A673 (cell line): ENCODE measurements at places on chromosomes 5 and 9. TPM values are rescaled to one million over a fixed set of nuclear protein-coding genes. Genes with fewer than 3 reads are reported as not detected.

- H3K4me1 ChIP-seq: no peaks in the 10 kb centered on the region
- no peak overlapping the region for H3K4me3 ChIP-seq
- no peak overlapping the region for H3K27ac ChIP-seq
These were observed 21.0 kb downstream of the DHX29 start for GRCh38 chr5:55286411-55286933.

DNA sequence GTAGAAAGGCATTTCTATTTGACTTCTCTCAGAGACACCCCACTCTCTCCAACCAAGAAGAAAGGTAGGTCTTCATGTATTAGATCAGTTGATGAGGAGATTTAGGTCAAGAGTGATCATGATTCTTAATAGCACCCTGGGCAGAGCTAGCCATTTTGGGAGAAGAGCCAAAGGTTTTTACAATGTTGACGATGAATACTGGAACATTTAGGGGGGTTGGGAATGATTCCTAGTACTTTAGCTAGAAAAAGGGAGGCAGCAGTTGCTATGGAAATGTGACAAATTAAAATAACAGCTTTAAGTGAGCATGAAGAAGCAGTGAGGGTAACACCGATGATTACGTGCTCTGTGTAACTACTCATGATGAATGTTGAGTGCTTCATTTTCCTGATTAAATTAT is 9.5 kb upstream of the RPS23 start:
- no peak overlapping the region for H3K27ac ChIP-seq
- no peak overlapping the region for H3K4me3 ChIP-seq
- no peaks in the 10 kb centered on the region for H3K4me1 ChIP-seq
- DNase-seq: no peak
- no peaks in the 10 kb centered on the region for H3K36me3 ChIP-seq

DNA sequence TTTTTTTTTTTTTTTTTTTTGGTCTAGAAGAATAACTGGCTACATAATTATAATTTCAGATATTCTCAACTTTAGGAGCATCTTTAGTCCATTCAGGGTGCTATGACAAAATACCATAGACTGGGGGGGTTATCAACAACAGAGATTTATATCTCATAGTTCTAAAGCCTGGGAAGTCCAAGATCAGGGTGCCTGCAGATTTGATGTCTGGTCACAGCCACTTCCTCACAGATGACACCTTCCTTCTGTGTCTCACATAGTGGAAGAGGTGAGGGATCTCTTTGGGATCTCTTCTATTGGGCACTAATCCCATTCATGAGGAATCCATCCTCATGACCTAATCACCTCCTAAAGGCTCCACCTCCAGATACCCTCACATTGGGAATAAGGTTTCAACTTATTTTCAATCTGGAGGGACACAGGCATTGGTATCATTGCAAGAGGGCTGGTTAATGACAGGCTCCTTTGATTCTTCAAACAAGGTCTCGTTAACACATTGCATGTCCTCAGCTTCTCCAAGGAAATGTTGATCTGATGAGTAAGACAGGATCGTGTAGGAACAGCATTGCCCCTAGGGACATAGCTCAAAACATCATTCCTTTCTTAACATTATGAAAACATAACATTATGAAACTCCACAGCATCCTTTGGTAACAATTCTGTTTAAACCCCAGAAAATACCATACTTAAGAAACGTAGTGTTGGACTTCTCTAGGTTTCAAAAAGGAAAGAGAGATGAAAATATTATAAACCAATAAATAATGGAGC is 372.4 kb downstream of the SEMA5A start:
- no peaks in the 10 kb centered on the region for H3K27me3 ChIP-seq
- DNase-seq: no peak
- no peak overlapping the region for H3K27ac ChIP-seq
- H3K4me3 ChIP-seq: no peak overlapping the region
- no peaks in the 10 kb centered on the region for H3K36me3 ChIP-seq
- H3K4me1 ChIP-seq: no peaks in the 10 kb centered on the region

DNA sequence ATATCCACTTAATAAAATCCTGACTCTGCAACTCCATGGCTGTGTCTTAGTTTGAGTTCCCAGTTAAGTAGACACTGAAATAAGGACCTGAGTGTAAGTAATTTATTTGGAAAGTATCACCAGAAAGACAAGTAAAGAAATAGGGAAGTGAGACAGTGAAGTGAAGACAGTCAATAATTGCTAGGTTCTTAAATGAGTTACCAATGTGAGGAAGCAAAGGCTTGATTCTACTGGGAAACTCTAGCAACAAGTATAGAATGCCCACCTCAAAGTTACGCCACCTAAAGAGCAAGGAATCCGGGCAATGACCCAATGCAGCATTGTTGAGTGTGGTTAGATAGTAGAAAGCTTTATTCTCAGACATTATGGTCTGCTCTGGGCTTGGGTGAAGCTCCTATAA is 383.9 kb downstream of the TLR4 start:
- H3K27me3 ChIP-seq: no peaks in the 10 kb centered on the region
- no peak overlapping the region for H3K4me3 ChIP-seq
- DNase-seq: no peak
- no peak overlapping the region for H3K27ac ChIP-seq
- H3K36me3 ChIP-seq: no peaks in the 10 kb centered on the region
- H3K4me1 ChIP-seq: no peaks in the 10 kb centered on the region

DNA sequence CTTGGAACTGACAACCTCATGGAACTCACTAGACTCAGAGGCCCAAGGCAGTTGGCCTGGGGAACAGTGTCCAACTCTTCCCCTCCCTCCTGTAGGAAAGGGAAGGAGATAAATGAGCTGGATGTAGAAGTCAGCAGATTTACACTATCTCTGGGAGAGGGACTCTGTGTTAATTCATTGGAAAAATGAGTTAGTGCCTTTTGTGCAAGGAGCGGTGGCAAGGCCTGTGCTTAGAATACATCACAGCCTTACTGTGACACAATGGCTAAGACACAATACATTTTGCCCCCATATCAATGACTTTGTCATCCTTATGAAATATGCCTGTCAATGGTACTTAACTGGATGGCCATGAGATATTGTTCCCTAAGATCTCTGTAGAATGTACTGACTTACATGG is 28.0 kb upstream of the FAM240B start:
- no peaks in the 10 kb centered on the region for H3K36me3 ChIP-seq
- no peak overlapping the region for H3K27ac ChIP-seq
- no peak for DNase-seq
- no peaks in the 10 kb centered on the region for H3K27me3 ChIP-seq

- H3K36me3 ChIP-seq: peaks cover 2% of the 10 kb centered on the region
- peaks cover 6% of the 10 kb centered on the region for H3K4me1 ChIP-seq
- no peak overlapping the region for H3K27ac ChIP-seq
- no peak for DNase-seq
- no peaks in the 10 kb centered on the region for H3K27me3 ChIP-seq
These were observed 55.6 kb downstream of the CAMSAP1 start for GRCh38 chr9:135851748-135852147.

- H3K36me3 ChIP-seq: no peaks in the 10 kb centered on the region
- no peaks in the 10 kb centered on the region for H3K4me1 ChIP-seq
- peak; percentile 33 for DNase-seq
- no peaks in the 10 kb centered on the region for H3K27me3 ChIP-seq
These were observed 35.0 kb upstream of the PCSK5 start for GRCh38 chr9:75855509-75855908.

DNA sequence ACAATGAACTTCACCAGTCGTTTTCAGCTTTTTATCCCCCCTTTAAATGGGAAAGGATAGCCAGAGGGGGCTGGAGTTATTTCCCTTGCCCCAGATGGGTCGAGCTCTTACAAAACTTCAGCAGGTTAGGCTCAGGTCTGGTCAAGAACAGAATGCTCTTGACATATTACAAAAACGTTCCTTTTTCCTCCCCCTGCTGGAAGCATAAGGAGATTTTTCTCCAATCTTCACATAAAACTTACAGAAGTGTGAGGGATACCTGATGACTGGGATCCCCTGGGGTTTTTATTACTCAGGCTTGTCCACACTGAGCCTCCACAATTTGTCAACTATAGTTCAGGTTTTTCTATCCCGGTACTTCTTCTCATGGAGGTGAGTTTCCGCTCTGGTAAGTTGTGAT is 60.8 kb downstream of the CSF2 start:
- peaks cover 32% of the 10 kb centered on the region for H3K27me3 ChIP-seq
- H3K36me3 ChIP-seq: no peaks in the 10 kb centered on the region
- DNase-seq: no peak
- H3K4me1 ChIP-seq: no peaks in the 10 kb centered on the region

DNA sequence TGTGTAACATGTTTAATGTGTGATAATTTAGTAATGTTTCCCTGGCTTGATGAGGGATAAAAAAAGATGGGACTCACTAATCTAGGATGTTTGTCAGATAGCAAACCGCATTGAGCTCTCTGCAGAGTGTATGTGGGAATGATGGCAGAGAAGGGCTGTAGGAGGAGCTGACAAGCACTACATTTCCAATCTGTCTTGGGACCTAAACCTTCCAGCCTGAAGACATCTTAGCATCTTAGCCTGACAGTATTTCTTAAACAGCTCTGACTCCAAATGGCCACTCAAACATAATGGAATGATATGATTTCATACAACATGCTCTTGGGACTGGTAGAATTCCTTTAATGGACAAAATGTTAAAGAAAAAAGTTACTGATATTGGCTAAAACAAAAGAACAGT is 116.7 kb downstream of the PPP2R2B start:
- no peaks in the 10 kb centered on the region for H3K4me1 ChIP-seq
- no peak overlapping the region for H3K4me3 ChIP-seq
- peaks cover 25% of the 10 kb centered on the region for H3K27me3 ChIP-seq
- no peak for DNase-seq

Gene DMRT3
- not detected in 2 replicates for total RNA-seq

DNA sequence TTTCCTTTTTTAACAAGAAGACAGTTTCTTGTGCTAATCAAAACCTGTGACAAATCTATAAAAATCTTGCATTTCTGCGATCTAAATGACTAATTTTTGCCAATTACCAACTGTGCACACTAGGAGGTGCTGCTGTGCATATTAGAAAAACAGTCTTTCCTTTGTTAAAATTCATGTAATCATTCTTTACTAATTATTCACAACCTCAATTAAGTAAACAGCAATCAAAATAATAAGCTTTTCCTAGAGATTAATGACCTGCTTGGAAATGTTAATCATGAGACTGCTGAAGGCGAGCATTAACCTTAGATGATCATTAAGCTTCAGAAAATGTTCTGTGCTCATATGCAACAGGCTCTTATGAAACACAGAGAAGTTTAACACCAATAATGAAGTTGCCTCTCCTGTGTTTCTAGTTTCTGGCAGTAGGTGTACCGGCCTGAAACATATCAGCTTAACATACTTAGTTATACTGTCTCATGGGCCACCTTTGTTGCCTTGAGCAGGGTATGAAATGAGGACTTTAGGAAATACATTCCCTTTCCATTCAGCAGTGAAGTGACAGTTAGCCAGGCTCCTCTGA is 17.7 kb downstream of the RFESD start:
- H3K36me3 ChIP-seq: no peaks in the 10 kb centered on the region
- H3K4me1 ChIP-seq: no peaks in the 10 kb centered on the region
- H3K27me3 ChIP-seq: no peaks in the 10 kb centered on the region
- peak; percentile 38 for DNase-seq
- no peak overlapping the region for H3K27ac ChIP-seq

Gene HBEGF
- 12.0 and 14.7 TPM in 2 replicates for total RNA-seq

DNA sequence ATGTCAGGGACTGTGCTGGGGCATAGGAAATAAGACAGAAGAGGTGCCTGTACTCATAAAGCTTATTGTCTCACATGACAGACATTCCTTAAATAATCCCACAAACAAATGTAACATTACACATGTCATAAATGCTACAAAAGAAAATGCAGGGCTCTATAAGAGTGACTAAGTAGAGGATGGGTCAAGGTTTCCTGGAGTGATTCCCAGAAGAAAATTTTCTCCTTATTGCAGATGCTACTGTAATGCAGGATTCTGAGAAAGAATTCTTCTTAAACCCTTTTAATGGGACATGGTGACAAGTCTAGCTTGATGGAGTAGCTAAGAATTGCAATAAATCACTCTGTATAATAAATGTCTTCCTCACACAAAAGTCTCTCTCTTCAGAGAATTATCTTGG is 55.7 kb downstream of the SH3TC2 start:
- DNase-seq: peak; percentile 55
- H3K4me3 ChIP-seq: no peak overlapping the region
- H3K27ac ChIP-seq: no peak overlapping the region

Gene UBE2QL1
- 0.74 and 2.6 TPM in 2 replicates for total RNA-seq

Gene ACOT12
- total RNA-seq: not detected in 2 replicates

GRCh38 chr5:19855453-19855852 is 132.5 kb downstream of the CDH18 start:
- no peak for DNase-seq
- H3K4me1 ChIP-seq: no peaks in the 10 kb centered on the region
- no peaks in the 10 kb centered on the region for H3K27me3 ChIP-seq
- H3K27ac ChIP-seq: no peak overlapping the region

DNA sequence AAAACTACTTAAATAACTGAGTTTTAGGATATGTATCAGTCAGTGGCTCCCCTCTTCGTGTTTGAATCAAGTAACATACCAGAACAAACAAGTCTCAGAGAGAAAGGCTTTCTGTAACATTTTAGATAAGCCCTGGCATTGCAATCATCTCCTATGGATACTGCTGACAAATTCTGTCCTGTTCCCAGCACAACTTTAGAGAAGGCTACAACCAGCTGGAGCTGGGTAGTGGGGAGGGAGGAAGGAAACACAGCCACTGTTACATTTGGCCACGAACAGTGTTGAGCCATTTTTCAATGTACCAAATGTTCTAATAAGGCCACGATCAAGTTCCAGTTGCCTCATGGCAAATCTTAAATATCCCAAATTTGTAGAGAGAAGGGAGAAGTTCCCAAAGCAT is 511.8 kb upstream of the WWC1 start:
- no peak for DNase-seq
- no peaks in the 10 kb centered on the region for H3K36me3 ChIP-seq
- peaks cover 43% of the 10 kb centered on the region for H3K4me1 ChIP-seq
- H3K4me3 ChIP-seq: no peak overlapping the region

DNA sequence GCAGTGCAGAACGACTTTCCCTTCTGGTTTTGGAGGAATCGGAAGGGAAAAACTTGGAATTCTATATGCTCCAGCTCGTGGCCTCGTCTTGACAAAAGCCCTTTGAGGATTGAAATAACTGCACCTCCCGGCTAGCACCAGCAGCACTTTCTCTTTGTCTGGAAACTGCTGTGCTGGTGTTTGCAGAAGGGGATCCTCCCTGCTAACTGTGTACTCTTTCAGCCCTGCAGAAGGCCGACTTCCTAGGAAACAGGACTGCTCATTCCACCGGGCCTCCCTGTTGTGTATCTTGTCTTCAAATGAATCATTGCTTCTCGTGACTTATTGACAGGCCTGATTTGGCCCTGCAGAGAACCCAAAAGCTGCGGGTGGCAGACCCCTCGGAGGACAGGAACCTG is 23.6 kb downstream of the STC2 start:
- DNase-seq: no peak
- H3K27ac ChIP-seq: no peak overlapping the region
- no peak overlapping the region for H3K4me3 ChIP-seq
- no peaks in the 10 kb centered on the region for H3K36me3 ChIP-seq

Gene SPINK5
- total RNA-seq: not detected in 2 replicates

- no peak overlapping the region for H3K27ac ChIP-seq
- no peak overlapping the region for H3K4me3 ChIP-seq
- H3K36me3 ChIP-seq: no peaks in the 10 kb centered on the region
- DNase-seq: no peak
- H3K4me1 ChIP-seq: no peaks in the 10 kb centered on the region
These were observed 34.3 kb downstream of the MRPL36 start for GRCh38 chr5:1765141-1765879.

Gene OCLN
- total RNA-seq: 13.3 and 14.1 TPM in 2 replicates
